Umbilical cord (tissue), 2 donors: ENCODE measurements at places on chromosomes 7 and 10.

- no peak for DNase-seq
These were observed 37.3 kb downstream of the CDH23 start for GRCh38 chr10:71433768-71434744.

DNA sequence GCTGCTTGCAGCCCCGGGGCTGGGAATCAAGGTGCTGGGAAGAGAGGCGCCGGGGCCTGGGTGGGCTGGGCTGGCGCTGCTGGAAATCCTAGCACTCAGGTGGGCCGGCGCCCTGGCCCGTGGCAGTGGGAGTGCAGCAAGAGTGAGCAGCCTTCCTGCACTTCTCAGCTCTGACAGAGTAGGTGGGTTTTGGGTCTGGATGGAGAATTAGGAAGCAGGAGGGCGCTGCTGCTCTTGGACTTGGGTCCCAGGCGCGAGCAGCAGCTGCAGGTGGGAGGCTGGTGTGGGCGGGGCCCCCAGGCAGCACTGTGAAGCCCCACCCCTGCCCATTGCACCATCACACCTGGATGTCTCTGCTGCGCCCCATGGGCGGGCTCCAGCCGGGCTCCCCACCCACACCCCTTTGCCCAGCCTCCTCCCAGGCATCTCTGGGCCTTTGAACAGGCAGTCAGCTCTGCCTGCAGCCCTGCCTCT lies 6.0 kb downstream of the BRI3 start:
- no peak for DNase-seq

DNA sequence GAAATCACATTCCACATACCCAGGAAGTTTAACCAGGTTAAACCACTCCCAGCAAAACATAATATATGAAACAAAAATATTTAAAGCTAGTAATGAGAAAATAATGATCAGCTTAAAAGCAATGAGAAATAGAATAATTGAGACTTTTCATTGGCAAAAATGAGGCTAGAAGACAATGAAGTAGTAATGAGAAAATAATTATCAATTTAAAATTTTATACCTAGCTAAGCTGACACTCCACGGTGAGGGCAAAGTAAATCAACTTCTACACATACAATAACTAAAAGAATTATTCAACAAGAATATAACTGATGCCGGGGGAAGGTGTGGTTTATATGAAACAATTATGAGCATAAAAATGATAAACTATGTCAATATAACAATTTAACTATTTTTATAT lies 82.2 kb upstream of the TES start:
- no peak for DNase-seq

DNA sequence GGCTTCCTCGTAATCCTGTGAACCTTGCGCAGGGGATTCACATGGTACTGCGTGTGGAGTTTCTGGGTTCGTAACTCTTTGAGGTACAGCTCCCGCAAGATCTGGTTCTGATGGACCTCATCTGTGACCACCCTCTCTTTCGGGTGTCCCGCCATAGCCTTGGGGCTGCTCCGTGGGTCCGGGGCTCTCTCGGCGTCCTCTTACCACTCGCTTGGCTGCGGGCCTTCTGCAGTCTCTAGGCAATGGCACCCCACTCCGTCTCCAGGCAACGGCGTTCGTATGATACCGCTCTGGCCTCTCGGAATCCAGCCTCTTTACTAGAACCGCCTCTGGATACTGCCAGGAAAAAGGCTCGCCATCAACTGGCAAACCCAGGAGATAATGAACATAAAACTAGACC lies 54.7 kb upstream of the AMPH start:
- DNase-seq = no peak

DNA sequence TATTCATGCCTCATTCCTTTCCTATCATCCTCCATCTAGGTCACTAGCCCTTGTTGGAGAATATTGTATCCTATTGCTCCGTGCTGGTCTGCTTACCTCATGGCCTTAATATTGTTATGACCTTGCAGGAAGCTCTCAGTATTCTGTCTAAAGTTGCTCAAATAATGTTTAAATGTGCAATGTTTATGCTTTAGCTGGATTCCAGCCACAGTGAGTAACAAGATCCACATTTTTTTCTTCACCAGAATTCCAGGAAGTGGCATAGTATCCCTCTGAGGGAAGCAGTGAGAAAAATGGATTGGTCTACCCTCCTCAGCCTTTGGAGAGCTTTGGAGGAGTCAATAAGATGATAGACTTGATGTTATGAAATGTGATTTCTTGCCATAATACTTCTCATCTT lies 402.6 kb downstream of the NRG3 start:
- DNase-seq = no peak
